ENCODE measurements at places on chromosomes 2 and 18.
A peak's percentile ranks its signal among the peaks of the same experiment; 100 is the strongest.

DNA sequence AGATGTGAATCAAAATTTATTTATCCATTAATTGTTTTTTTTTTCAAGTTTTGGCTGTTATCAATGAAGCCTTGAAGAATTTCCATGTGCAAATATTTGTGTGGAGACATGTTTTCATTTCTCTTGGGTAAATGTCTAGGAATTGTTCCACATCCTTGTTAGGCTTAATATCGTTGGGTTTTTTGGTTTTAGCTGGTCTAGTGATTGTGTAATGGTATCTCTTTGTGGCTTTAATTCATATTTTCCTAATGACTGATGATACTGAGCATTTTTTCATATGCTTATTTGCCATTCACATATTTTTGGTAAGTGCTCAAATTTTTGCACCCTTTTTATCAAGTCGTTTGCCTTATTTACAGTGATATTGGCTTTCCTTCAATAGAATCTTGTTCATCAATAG is 250.3 kb upstream of the EPHA4 start:
- no peak for DNase-seq

GRCh38 chr18:13219593-13220159 is 1.1 kb downstream of the LDLRAD4 start:
- no peak for DNase-seq

GRCh38 chr2:226683944-226684562 is 115.6 kb downstream of the IRS1 start:
- DNase-seq: no peak

DNA sequence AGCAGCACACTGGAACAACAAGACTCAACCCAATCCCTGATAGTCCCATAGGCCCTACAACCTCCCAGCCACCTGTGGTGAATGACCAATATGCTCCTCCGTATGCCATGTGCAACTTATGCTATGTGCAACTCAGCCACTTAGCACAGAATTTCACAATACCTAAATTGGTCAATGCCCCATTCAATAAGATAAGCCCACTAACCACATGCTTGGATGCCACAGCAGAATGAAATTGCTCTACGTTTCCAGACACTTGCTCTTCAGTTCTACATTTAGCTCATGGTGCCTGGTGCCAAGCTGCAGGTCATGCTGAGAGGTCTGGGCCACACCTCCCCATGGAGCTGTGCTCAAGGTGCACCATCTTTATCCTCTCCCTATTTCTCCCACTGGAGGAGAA is 159.8 kb downstream of the EN1 start:
- DNase-seq: no peak

DNA sequence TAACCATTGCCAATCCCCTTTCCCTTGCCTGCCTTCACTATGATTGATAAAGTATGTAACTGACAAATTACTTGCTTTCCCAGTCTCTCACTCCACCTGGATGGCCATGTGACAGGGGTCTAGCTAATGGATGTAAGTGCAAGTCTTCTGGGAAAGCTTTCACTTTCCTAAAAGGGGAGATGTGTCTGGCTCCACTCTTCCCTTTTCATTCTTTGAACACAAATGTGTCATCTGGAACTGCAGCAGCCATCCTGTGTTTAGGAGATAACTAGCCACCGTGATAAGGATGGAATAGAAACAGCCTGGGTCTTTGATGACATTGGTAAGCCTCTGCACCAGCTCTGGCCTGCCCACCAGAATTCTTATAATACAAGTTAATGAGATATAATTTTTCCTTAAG is 38.2 kb downstream of the SNRPD1 start:
- DNase-seq: no peak

DNA sequence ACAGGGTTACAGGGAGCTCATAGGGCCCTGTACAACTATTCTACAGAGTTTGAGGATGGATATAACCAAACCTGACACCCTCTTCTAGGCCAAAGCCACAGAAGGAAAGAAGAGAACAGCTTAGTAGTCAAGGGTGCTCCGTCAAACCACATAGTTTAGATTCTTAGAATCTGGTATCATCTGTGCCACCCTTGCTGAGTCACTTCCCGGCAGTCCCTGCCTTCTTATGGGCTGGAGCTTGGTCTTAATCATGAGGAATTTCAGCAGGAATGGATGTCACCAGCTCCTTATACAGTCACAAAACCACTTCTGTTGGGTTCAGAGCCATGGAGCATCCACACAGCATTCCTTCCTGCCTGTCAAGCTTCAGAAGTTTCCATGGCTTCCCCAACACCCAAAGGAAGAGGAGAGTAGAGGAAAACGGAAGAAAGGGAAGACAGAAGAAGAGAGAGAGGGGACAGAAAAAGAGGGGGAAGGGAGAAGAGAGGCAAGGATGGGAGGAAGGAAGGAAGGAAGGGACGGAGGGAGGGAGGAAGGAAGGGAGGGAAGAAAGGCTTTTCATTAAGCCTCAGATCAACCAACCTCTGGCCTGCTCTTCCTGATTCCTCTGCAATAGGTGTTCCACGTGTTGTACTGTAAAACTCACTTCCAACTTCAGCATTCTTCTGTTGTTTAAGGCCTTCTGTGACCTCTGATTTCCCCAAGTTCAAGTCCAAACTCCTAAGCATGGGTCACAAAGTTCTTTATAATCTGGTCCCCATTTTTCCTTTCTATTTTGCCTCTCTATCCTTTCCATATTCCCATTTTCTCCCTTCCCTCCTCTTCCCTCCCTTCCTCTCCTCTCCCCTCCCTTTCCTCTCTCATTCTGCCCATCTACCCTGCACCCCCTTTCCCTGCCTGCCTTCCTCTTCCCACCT is 246.1 kb upstream of the TNP1 start:
- DNase-seq: no peak

GRCh38 chr2:133452146-133452545 is 116.1 kb downstream of the NCKAP5 start:
- no peak for DNase-seq

GRCh38 chr18:9184998-9185613 is 48.5 kb downstream of the ANKRD12 start:
- no peak for DNase-seq

GRCh38 chr2:154537024-154537423 is 161.5 kb upstream of the KCNJ3 start:
- DNase-seq: no peak

DNA sequence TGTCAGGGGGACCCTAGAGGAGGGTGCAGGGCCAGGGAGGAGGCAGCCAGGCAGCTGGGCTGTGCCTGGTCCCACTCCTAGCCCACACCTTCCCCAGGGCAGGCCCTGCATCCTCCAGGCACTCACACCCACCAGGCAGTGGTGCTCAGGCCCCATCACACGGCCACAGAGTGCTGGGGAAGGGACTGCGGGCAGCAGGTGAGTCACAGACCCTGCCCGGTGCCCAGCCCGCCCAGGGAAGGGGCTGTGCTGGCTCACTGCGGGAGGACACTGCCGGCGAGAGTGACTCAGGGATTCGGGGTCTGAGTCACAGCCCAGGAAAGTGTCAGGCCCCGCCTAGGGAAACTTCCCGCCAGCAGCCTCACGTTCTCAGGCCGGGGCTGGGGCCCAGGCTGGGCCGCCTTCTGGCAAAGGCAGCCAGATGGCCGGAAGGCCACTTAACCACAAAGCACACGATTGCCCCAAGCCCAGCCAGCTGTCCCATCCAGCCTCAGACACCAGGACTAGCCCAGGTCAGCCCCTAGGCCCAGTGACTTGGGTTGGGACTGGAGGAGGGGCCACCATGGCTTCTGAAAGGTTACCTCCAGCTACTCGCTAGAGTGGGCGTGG is 42.2 kb downstream of the BIN1 start:
- peak; percentile 64 for DNase-seq

DNA sequence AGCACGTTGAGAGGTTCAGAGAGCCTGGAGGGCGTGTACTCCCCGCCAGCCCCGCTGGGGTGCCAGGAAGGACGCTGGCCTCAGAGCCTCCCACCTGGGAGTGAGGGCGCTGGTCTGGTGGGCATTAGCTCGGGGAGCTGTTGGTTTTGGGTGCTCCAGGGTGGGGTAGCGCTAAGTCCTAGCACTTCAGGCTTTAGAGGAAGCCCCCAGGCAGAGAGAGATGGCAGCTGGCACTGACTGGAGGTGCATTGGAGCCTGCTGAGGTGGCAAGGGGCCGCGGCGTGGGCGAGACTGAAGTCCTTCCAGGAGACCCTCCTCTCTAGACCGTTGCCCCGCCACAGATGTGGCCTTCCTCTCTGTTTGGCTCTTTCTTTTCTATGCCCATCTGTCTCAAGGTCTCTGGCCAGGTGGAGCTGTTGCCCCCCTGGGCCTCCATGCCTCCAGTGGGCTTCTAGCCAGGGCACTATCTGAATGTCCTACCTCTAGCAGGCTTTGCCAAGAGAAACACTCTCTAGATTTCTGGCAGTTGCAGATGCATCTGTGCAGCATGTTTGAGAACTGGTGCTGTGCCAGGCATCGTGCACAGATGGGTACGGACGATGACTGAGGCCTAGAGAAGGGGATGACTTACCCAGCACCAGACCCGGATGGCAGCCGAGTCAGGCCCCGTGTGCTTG is 6.6 kb downstream of the CAPN10 start:
- no peak for DNase-seq

- DNase-seq: no peak
These were observed 6.8 kb upstream of the GAL3ST2 start for GRCh38 chr2:241769819-241770184.

- DNase-seq: no peak
These were observed 253.2 kb upstream of the CTAGE1 start for GRCh38 chr18:22670914-22671313.

DNA sequence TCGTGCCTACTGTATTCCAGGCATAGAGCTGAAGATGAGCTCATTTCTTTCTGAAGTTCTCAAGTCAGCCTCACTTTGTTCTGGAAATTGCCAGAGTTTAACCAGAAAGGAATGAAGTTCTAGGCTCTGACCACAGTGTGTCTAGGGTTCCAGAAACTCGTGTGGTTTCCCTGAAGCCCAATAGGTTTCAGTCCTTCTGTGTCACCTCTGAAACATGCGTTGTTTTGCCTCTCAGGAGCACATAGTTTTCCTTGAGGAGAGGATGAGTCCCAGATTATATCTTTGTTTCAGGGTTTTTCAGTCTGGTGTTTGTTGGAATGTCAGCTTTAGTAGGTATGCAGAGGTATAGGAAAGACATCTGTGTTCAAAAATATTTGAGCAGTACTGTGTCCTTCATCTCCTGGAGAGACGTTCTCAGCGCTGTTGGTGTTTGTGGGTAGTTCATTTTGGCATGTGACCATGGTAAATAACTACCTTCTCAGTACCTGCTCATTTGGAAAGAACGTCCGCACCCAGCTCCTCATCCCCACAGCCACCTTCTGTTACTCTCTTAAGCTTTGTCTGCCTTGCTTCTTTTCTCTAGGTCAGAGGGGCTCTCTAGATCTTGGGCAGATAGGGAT is 56.6 kb downstream of the RALBP1 start:
- DNase-seq: no peak

DNA sequence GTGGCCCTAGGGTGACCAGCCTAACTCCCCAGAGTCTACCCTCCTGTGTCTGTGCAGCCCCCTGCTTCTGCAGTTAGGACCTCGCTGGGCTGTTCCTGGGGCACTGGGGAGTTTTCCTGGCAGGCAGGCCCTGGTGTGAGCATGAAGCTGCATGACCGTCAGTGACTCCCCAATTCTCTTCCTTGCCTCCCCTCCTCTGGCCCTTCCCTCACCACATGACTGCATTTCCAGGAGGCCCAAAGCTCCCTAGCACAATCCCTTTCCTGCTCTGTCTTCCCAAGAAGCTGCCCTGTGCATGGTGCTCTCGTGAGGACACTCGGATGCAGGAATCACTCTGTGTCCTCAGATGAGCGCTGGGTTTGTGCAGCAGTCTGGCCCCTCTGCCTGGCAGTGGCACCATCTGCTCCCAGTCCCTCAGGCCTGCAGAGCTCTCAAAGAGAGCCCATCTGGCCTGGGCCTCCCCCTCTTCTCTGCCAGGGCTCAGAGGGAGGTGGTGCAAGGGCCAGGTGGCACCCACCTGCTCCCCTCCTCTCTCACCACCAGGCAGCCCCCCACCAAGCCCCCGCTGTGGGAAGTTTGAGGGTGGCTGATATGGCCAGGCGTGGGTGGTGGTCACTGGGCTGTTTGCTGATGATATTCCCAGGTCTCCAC is 125.6 kb upstream of the HS6ST1 start:
- no peak for DNase-seq

- peak; percentile 13 for DNase-seq
These were observed 1.0 kb upstream of the PPP1CB start for GRCh38 chr2:28750316-28751251.

DNA sequence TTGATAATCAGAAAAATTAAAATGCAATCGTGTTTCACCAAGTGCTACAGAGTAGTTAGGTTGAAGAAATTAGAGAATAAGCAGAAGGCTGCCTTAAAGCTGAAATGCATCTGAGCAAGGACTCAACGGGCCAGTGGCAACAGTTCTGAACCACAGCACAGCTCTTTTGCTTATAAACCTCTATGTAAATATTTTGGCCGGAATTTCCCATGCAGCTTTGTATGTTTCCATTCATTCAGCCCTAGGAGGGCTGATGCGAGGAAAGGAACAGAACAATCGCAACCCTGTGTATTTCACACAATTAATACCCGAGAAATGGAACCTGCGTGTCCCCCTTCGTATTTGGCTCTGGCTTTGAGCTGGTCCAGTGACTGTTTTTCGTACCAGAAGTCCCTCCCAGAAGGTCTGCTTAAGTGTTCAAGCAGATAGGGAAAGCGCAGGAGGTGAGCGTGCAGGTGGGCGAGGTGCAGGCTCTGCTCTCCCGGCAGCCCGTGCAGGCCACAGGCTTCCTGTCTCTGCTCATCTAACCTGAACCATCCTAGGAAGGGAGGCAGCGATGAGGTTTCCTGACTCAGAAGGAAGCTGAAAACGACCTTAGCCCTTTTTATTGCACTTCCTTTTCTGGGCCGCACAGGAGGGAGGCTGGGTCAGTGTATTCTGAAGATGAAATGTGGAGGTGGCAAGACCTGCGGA is 67.3 kb downstream of the ASB1 start:
- no peak for DNase-seq

GRCh38 chr2:68368654-68369336 is 3.7 kb downstream of the PLEK start:
- DNase-seq: no peak

DNA sequence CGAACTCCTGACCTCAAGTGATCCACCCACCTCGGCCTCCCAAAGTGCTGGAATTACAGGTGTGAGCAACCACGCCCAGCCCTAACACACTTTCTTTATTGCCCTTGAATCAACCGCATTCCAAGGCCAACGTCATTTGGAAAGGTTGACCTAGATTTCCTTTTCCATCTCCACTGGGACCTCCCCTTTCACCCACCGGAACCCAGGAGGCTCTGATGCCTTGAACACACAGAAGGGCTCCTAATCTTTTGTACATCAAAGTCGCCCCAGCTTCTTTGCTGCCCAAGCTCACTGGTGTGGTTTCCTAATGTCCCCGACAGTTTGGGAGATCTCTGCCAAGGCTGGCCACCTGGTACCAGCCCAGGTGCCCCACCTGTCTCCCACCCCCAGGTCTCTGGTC is 46.2 kb upstream of the CAB39 start:
- no peak for DNase-seq

DNA sequence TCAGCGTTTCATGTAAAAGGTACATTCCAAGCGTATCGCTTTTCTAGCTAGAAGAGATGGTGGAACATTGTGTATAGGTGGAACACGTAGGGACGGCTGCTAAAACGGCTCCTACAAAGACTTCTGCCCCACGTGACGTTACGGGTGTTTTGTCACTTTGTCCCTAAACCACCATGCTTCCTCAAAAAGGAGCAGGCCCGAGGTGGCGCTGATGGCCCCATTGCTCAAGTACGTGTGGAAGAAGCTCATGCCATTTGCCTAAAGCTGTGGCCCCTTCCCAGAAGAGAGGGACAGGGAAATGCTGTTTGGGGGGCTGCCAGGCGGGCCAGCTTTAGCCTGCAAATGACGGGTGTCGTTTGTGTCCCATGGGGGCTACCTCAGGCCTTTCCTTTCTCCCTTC is 72.7 kb downstream of the TMEM247 start:
- no peak for DNase-seq

- DNase-seq: no peak
These were observed 57.7 kb upstream of the SEMA4C start for GRCh38 chr2:96927405-96928171.
